NCI-H2081 treated with DMSO at 0.1 percent for 48 hours (cell line): ENCODE measurements at places on chromosomes 12 and 14.

GRCh38 chr14:97185186-97185585, 388.0 kb downstream of the VRK1 start:
- DNase-seq, result no peak

DNA sequence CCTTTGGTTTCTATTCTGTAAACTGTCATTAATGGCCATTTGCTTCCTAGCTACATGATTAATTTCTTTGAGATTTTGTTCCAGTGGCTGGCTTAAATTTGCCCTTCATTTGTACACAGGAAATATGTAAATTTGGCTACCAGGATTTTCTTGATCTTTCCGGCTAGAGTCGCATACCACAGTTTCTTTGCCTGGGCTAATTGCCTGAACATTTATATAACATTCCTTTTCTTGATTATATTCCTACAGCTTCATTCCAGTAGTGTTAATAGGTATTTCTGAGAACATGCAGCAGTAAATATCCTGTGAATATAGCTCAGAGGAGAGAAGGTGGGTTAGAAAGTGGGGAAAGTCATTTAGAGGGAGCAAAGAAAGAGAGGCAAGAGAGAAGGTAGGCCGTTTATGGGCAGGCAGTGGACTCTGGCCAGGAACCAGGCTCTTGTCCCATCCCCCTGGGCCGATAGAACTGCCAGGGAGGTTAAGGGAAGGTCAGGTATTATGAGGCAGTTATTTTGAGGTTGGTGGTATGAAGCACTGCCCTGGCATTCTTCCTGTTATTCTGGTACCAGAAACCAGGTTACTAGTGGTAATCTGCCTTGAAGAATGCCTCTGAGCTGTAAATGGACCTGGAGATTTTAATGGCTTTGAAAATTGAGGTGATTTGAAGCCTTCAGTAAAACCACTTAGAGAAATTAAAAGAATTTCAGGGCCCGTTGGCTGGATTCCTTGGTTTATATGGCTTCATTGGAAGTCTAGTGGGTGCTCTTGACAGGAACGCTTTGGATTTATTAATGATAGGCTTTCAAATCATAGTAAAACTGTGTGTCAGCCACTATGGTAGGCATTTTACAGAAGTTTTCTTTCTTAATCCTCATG, 4.4 kb downstream of the RNF10 start:
- DNase-seq, result no peak

- peak; percentile 17 for DNase-seq
Measured at GRCh38 chr14:44462381-44462780, 44.7 kb downstream of the FSCB start.

GRCh38 chr12:100789146-100789545, 5.4 kb upstream of the ANO4 start:
- no peak for DNase-seq

- no peak for DNase-seq
Measured at GRCh38 chr12:31343139-31343538, 17.2 kb upstream of the SINHCAF start.

GRCh38 chr14:74609721-74610120, 2.3 kb downstream of the LTBP2 start:
- DNase-seq, result no peak

DNA sequence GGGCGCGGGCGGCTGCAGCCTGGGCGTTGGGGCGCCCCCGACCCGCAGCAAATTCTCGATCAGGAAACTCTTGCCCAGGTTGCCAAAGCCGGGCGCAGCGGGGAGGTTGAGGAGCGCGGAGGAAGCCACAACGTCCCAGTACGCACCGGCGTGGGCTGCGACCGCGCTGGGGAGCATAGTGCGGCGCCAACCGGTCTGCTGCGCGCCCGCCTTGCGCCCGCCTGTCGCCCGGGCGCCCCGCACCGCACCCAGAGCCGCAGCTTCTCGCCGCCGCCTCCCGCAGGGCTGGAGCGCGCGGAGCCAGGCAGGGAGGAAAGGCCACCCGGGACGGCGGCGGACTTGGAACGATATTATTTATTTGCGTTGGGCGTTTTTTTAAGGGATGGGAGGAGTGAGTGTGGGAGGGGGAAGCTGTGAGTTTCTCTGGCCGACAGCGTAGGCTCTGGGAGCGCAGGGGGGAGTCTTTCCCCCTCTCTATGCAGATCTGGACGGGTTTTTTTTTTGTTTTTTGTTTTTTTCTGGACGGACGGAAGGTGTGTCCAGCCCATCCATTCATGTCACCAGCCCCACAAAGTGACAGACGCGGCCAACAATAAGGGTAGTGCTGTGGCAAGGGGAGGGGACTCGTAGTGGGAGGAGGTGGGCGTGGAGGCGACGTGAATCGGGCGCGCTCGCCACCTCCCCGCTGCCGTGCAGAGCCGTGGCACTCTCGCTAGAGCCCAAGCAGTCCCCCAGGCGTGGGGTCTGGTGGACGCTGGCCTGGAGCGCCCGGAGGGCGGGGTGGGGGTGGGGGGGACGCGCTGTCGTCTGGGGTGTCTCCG, at the start of gene DBX2:
TSS of gene DBX2 (minus strand) at position 349 of the 821 bp plus-strand sequence. CDS start at position 177, 172 bp downstream.
- DNase-seq, result no peak

DNA sequence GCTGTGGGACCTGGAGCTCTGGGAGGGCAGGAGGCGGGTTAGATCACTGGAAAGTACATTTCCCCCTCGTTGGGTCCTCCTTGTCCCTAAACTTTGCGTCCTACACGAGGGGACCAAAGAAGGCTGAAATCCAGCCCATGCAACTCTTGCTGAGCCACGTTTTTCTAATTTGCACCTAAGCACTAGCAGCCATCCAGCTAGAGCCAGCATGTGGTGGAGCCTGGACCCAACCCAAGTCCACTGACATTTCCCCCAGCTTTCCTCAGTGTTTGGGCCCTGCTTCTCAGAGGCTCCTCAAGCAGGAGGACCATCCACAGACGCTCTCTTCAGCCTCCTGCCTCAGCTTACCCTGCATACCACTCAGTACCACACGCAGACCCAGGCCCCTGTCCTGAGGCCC, 49.7 kb downstream of the TSPAN11 start:
- DNase-seq, result no peak

DNA sequence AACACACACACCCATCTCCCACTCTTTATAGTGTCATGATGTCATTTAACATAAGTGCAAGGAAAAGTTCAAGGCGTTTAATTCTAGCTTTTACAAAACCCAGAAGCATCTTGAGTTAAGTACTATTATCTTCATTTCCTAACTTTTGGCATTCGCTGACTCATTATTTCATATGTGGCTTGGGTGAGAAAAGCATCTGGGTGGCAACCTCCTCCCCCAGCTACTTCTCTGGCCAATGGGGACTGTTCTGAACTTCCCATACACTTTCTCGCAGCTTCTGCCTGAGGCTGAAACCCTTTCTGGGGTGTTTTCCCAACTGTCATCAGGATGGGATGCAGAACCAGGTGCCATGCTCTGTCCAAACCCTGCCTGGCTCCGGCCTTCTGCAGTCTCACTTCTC, 2.8 kb upstream of the MARK3 start:
- DNase-seq, result no peak

DNA sequence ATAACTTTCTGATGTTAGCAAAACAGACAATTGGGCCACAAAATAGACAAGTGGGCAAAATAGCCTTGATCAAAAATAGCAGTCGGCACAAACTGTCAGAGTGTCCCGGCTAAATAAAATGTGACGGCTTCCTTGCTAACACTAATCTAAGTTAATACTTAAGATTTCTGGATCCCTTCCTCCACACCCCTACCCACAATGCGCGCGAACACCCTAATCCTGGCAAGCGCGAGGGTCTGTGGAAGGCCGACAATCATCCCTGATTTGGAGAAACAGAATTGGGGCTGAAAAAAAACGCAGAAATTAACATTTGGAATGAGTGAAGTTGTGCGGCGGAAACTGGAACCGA, 489 bp downstream of the CEP290 start:
- no peak for DNase-seq

- DNase-seq, result no peak
Measured at GRCh38 chr12:80576641-80577418, 130.6 kb upstream of the MYF6 start.

- DNase-seq, result no peak
Measured at GRCh38 chr12:182381-182892, 31.5 kb downstream of the SLC6A12 start.

- DNase-seq, result no peak
Measured at GRCh38 chr12:117540011-117540410, 178.6 kb upstream of the NOS1 start.

- DNase-seq, result no peak
Measured at GRCh38 chr12:81492131-81492720, 266.9 kb downstream of the PPFIA2 start.

GRCh38 chr12:96371138-96371789, 29.0 kb downstream of the CDK17 start:
- no peak for DNase-seq

- no peak for DNase-seq
Measured at GRCh38 chr14:102883089-102883541, 39.3 kb upstream of the AMN start.
